BJ (cell line): ENCODE measurements at places on chromosomes 11 and 22.

DNA sequence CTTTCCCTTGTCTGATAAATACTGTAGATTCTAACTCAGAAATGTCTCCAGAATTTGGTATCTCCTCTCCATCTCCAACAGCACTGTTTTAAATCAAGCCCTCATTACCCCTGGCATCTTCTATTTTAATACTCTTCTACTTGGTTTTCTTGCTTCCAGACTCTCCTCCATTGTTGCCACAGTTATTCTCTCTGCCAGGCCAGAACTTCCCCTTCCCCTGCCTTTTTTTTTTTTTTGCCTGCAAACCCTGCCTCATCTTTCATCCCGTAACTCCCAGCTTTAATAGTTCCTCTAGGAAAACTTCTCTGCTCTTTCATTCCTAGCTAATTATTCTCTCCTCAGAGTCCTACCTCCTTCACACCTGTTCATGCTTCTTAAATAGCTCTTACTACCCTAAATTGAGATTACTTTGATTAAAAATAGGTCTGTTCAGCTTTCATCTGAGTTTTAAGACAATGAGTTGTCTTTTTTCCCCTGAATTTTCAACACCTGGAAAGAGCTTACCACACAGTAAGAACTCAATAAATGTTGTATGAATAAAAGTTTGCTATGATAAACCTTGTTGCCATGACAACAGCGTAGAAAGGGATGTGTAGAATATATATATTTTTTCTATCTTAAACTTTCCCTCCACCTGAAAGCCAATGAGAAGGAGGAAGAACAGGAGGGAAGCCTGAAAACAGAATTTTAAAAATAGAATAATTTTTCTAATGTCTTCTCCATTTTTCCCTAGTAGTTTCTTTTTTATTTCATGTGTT lies 3.6 kb downstream of the IL18 start:
- DNase-seq, result no peak

DNA sequence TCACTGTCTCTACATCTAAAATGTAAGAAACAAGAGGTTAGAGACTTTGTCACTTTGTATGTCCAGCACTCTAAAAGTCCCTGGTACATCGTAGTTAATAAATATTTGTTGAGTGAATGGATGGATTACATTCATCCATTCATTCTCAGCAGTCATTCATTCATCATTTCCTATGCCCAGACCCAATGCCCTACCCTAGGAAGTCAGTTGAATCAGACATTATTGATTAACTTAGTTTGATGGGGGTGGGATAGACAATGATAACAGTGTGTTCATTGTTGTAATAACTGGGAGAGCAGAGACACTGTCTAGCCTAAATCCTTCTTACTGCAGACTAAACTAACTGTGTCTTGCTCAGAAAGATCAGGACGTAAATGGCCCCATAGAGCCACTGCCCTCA lies 1.2 kb upstream of the CENPM start:
- DNase-seq, result no peak

DNA sequence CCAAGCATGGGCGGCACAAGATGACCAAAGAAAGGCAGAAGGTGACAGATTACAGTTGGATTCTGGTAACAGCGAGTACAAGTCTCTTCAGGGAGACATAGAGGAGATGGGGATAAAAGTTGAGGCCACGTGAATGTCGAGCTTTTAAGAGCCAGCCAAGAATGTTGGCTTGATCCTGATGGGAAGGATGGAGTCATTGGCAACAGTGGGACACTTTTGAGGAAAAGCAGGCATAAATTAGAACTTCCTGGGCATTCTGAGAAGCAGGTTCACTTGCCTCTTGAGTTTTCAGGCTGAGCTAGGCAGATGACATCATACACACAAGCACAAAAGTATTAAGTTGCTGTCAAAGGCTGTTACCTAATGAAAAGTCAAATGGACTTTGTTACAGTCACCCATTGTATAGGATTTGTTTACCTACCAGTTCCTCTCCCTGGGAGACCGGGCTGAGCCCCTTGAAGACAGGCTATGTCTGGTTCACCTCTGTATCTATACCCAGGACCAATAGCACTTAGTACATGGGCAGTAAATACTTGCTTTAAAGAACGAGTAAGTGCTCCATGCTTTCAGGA lies 41.1 kb downstream of the TNRC6B start:
- no peak for DNase-seq

DNA sequence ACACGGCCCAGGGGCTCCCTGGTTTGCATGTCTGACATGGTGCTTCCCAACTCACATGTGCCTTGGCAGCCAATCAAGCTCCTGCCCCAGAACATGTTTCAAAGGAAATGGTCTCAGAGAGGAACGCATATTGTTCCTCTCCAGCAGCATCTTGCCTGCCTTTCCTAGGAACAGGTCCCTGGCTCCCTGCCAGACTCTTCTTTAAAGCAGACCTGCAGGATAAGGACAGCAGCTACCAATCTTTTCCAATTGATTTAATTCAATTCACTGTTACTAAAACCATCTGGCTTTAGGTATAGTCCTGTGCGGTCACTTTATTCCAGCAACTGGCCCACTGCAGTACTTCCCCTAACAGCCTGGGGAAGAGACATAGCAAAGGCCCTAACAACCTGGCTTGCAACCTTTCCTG lies 79.9 kb downstream of the AMBRA1 start:
- DNase-seq, result no peak

DNA sequence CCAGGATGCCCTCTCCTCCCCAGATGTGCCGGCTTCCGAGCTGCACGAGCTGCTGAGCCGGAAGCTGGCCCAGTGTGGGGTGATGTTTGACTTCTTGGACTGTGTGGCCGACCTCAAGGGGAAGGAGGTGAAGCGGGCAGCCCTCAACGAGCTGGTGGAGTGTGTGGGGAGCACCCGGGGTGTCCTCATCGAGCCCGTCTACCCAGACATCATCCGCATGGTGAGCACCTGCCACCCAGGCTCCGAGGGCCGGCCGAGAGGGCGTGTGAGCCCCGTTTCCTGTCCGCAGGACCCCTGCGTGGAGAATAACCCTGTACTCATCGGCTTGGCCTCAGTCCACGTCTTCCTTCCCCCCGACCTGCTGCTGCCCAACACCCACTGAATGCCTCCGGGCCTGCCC lies 2.2 kb downstream of the PPP2R5B start:
- DNase-seq, result no peak

DNA sequence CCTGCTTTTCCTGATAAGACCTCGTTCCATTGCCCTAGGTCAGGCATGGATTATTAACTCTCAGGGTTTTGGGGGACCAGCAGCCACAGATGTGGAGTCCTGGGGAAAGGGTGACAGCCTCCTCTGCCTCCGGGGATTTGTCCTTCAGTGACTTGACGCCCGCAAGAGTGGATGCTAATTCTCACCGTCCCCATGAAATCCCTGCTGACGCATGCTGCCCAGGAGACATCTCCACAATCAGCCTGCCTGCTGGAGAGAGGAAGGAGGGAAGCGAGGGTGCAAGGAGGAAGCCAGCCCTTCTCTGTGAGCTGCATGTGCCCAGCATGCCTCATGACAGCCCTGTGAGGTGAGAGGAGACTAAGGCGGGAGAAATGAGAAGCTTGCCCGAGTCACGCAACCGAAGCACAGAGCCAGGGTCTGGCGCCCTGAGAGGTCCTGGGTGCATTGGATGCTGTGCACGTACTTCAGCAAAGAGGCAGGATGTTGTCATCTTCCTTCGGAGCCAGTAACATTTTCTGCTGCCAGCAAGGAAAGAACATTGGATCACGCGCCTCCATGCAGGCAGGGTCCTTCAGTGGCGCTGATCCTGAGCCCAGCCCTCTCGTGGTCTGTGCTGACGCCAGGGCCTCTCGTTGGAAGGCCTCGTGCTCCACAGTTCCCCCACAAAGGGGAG lies 27.3 kb upstream of the KRTAP5-6 start:
- no peak for DNase-seq

DNA sequence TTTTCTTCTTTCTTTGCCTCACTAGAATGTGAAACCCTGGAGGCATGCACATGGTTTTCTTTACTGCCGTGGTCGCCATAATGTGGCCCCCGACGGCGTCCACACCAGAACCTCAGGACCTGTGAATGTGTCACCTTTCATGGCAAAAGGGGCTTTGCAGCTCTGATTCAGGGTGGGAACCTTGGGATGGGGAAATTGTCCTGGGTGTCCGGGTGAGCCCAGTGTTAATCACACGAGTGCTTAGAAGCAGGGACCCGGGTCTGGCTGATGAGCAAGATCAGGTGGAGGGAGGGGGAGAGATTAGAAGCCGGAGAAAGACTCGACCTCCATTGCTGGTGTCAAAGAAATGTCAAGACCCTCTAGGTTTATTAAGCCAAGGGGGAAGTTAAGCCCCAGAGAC lies 74.7 kb upstream of the SHISAL1 start:
- DNase-seq, result no peak

GRCh38 chr11:119797736-119798135 lies 68.7 kb upstream of the NECTIN1 start:
- DNase-seq, result no peak

GRCh38 chr11:44221992-44222391 lies 87.9 kb downstream of the ALX4 start:
- no peak for DNase-seq

DNA sequence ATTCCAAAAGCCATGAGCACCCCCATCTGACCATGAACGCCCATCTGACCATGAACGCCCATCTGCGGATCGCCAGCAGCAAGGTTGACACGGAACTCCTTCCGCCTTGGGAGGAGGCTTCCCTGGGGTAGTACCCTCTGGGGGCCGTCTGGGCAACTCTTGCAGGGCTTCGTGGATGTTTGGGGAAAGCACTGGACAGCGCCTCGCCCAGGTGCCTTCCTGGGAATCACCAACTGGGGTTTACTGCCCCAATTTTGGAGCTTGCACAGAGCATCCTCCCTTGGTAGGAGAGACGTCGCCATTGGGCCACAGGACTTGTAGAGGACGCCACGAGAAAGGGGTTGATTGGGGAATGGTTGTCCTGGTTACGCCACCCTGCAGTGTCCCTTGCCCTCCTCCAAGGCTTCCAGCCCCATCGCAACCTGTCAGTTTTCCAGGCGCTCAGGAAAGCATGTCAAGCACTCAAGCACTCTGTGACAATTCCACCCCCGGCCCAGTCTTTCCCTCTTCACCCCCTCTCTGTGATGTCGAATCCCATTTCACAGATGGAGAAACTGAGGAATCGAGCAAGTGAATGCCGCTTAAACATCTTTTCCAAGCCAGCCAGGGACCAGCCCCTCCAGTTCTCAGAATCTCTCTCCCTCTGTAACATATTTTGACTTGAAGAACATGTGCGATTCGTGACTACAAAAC lies 914 bp upstream of the PRDM11 start:
- DNase-seq, result no peak

DNA sequence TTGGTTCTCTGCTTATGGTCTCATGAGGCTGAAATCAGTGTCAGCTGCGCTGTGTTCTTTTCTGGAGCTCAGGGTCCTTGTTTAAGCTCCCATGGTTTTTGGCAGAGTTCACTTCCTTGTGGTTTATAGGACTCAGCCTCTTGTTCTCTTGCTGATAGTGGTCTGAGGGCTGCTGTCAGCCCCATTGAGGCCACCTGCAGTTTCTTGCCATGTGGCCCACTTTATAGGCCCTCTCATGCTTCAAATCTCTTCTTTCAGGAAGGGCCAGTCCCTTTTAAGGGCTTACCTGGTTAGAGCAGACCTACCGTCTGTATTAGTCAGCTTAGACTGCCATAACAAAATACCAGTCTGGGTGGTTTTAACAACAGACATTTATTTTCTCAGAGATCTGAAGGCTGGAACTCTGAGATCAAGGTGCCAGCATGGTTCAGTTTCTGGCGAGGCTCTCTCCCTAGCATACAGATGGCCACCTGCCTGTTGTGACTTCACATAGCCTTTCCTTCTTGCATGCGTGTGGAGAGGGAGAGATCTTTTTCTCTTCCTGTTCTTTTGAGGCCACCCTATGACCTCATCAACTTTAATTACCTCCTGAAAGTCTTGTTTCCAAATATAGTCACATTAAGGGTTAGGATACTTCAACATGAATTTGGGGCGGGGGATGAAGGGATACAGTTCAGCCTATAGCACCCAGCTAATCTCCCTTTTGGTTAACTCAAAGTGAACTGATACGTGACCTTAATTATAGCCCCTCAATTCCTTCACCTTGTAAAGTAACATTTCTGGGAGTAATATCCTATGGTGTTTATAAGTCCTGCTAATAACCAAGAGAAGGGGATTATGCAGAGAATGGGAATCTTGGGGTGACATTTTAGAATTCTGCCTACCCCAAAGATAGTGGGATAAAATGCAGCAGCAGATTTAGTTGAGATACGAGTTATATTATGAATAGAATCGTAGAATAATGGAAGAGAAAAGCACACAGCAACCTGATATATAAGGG lies 131.8 kb downstream of the UVRAG start:
- no peak for DNase-seq

- no peak for DNase-seq
Observed at GRCh38 chr22:30328466-30329049, 1.8 kb upstream of the TBC1D10A start.

DNA sequence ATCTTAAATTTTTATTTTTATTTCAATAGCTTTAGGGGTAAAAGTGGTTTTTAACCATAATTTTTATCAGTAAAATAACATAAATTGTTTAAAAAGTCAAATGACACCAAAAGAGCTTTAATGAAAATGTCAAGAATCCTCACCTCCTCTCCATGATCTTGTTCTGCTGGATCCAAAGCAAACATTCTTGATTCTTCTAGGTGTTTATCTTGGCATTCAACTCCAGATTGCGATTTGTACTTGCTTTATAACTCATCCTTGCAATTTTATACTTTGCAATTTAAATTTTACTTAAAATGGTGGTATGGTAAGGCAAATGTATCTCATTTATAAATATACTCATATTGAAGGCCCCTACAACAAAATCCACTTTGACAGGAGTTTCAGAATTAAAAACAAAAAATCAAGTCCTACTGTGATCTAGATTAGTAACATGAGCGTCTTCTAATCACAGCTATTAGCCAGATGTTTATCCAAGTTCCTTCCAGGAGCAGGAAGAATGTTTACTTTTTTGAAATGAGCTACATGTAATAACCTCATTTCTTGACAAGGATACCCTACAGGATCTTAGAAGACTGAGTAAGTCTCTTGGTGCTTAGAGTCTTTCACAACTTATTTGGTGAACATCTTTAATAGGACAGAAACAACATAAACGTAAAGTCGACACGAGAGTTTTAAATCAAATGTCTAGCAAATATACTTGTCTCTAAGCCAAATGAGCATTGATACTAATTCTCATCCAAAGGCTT lies 72.4 kb upstream of the CARD18 start:
- no peak for DNase-seq

DNA sequence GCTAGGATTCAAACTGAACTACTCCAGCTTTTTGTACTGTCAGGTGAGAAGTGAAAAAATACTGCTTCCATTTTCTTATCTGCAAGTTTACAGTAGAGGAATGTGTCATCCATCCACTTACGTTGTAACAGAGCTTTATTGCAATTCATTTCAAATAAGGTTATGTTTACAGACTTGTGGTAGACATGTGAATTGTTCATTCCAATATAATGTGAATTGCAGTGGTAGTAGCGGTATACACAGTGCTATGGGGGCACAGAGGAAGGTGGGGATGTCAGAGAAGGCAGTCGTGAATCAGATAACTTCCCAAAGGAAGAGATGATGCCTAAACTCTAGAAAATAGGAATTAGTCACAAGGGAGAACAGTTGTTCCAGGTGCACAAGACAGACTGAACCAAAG lies 42.5 kb downstream of the CEP57 start:
- DNase-seq, result no peak

DNA sequence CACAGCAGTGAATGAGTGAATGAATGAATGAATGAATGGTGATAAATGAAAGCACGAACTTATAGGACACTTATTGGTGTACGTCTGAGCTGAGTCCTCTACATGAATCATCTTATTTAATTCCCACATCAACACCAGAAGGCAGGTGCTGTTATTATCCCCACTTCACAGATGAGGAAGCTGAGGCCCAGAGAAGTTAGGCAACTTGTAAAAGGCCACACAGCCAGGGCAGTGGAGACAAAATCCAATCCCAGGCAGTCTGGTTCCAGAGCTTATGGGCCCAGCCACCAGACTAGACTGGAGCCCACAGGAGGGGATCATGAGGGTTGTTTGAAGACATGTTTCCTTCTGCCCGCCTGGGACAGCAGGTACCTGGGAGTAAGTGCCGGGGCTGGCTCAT lies 364.0 kb downstream of the MN1 start:
- DNase-seq, result no peak
